Stimulated activated memory B cell treated with anti-CD40 and anti-IgM and Interleukin-4, amounts not matched to agents 10 μg/mL and 1 μg/mL and 100 μg/mL, for 72 hours (primary cell): ENCODE measurements at places on chromosomes 12 and 14.
A peak's percentile ranks its signal among the peaks of the same experiment; 100 is the strongest.

GRCh38 chr12:1185460-1186182 lies 194.6 kb downstream of the ERC1 start:
- no peak for ATAC-seq

DNA sequence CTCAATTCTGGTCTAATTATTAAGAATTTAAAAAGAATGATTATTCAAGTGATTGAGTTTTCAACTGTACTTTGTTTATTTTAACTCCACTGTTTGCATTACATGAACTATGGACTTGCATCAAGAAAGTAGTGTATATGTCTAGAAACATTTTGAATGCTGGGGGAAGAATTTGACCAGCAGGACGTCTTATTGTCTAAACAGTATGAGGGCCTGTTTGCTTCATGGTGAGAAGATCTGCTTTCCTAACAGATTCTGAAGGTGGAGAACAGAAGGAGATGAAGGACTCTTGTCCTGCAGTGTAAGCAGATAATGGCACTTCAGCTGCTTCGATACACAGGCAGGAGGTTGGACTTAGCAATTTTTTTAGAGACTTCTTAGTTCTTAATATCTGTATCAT lies 176.0 kb downstream of the DACT1 start:
- ATAC-seq, result no peak

DNA sequence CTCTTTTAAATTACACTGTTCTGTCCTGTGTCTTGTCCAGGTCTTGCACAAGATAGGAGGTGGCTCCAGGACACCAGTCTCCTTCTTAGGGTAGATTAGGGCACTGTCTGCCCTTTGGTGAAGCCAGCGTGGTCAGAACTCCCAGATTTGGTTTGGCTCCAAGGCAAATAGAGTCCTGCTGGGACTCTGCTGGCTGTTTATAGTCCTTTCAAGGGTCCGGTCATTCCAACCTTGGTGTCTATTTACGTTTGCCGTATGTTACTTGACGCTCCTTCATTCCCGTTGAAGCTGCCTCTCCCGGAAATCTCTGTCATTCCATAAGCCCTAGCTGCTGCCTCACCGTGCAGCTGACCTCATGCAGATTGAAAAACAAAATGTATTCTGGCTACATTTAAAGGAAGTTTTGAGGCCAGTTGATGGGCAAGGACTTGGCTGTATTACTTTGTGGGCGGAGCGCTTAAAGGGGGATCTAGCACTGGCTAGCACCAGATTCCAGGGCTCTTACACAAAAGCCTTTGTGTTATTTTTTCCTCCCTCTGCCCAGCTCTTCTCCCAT lies 180.6 kb downstream of the AKAP6 start:
- no peak for ATAC-seq

GRCh38 chr14:78486081-78486480 lies 315.9 kb downstream of the NRXN3 start:
- ATAC-seq, result no peak

DNA sequence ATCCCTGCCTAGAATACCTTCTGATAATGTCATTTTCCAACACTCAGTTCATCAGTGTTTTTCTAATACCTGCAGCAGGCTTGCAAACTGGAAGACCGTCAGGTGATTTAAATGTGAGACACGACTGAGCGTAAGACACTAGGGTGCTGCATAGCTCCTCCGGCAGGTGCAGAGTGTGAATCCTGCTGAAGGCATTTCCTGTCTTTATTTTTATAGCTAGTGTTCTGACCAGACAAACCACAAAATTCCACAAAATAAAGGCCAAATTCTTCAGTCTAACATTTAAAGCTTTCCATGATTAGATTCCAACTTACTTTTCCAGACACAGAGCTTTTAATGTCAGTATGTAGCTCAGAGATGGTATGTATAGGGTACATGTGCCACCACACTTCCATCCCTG lies 70.7 kb downstream of the BBS10 start:
- no peak for ATAC-seq

- ATAC-seq, result no peak
These were observed 308.5 kb upstream of the TBX3 start for GRCh38 chr12:114992443-114992842.

GRCh38 chr14:97251491-97252155 lies 454.4 kb downstream of the VRK1 start:
- no peak for ATAC-seq

GRCh38 chr12:64621257-64621942 lies 11.1 kb downstream of the RASSF3 start:
- peak; percentile 93 for ATAC-seq

DNA sequence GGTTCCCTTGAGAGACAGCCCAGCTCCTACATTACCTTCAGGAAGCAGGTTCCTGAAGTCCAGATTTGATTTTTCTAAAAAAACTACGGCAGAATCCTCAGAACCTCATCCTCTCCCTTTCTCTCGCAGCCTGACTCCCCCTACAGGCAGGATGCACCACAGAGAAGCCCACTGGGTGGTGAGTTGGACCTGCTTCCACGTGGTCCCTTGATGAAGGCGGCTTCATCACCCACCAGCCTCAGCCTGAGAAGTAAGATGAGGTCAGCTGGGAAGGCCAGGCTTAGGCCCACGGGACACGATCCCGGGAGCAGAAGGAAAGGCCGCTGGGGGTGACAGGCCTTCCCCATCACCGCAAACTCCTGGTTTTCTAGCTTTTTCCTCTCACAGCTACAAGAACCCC lies 83.0 kb downstream of the ACTN1 start:
- ATAC-seq, result no peak

GRCh38 chr14:67137744-67138371 lies 51.4 kb upstream of the GARIN2 start:
- no peak for ATAC-seq

- no peak for ATAC-seq
These were observed 921 bp downstream of the DEPDC4 start for GRCh38 chr12:100265732-100266584.

DNA sequence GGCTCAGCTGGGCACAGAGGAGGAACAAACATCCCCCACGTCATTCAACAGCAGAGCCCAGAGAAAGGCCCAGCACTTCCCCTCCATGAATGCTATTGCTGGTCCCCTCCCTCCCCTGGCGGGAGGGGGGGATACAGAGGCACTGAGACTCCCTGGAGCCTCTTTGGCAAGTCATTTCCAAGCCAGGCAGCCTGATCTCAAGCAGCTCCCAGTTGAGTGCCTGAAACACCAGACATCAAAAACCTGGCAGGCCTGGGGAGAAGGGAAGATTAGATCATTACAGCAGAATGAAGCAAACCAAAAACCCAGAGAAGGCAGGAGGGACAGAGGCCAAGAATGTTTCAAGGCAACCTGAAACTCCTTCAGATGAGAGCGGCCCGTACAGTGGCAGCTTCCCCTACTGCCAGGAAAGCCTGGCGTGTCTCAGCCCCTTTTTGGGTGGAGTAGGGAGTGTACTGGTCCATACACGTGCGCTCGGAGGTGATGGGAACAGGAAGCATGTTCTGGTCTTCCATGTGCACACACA lies 92.1 kb downstream of the LRRC74A start:
- peak; percentile 35 for ATAC-seq

- no peak for ATAC-seq
These were observed 14.2 kb upstream of the PLEKHA5 start for GRCh38 chr12:19115285-19115684.

DNA sequence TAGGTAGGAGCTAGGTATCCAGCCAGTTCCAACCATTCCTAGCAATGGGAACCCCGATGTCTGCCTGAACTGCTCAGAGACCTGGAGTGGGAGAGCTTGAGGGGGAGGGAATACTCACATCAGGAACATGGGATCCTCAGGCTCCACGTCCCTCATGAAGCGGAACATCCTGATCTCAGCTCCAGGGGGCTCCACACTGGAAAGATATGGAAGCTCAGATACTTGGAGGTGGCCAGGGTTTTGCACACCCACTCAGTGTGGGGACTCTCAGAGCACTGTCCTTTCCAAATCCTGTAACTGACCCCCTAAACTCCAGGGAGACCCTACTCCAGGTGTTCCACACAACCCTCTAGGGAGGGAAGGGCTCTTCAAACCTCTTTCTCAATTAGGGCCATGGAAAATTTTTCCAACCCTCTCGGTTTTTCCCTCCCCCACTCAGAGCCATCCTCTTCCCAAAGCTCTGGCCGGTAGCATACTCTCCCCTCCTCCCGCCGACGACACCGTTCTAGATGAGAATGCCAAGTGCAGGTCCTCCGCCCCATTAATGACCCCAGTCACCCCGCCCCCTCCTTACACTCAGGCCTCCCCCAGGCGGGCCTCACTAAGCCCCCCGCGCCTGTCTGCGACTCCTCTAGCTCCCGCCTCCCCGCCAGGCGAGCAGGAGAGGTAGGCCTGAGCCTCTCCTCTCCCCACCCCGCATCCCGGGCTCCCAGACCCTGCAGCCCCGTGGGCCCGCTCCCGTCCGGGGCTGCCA lies 597 bp downstream of the MLF2 start:
- peak; percentile 1 for ATAC-seq

DNA sequence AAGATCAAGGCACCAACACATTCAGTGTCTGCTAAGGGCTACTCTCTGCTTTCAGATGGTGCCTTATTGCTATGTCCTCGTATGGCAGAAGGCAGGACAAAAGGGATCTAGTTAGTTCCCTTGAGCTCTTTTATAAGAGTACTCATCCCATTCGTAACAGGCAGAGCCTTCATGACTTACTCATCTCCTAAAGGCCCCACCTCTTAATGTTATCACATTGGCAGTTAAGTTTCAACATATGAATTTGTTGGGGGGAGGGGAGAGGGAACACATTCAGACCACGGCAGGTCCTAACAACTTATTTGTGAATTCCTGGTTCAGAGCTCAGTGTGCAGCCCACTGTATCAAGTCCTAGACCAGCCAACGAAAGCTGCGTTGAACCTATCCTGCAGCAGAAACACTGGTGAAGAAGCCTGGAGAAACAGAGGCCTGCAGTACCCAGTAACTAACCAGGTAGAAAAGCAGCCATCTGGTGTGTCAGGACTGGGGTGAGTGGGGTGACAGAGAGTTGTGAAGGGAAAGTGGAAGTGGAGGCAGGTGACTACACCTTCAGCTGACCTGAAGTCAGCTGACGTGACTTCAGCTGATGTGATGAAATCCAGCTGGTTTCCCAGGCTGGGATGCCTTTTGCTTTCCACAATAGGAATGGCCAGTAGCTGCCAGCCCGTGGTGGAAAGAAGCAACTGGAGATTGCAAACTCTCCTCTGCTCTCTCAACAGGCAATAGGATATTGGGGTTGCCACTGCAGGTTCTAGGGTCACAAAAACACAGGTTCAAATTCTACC lies 101.6 kb upstream of the PLXNC1 start:
- ATAC-seq, result no peak

DNA sequence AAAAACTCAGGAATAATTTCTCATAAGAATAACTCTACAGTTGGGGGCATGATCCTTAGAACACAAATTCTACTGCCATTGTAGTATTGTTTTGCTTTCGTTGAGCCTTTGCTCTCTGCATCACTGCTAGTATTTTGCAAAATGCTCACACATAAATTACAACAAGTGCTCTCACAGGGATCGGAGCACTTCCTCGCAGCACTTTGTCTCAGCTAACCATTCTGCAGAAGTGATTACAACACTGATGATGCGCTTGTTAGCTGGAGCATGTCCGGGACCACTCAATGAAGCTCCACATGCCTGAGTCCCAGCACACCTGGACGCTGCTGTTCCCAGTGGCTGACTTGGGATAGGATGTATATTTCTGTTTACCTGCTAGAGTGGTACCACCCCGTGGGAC lies 31.6 kb downstream of the MOAP1 start:
- no peak for ATAC-seq
